ENCODE measurements at places on chromosomes 6 and 20.

- DNase-seq = no peak
Observed at GRCh38 chr20:57198132-57199072, 68.0 kb downstream of the BMP7 start.

- no peak for DNase-seq
Observed at GRCh38 chr6:43095939-43096338, 19.8 kb downstream of the PTK7 start.

GRCh38 chr6:4953440-4953839 lies 50.4 kb downstream of the RPP40 start:
- DNase-seq = no peak

GRCh38 chr6:32117461-32117860 lies 8.3 kb upstream of the TNXB start:
- DNase-seq = no peak

GRCh38 chr20:45095805-45096238 lies 5.1 kb downstream of the KCNS1 start:
- DNase-seq = peak; percentile 54

GRCh38 chr20:24163506-24163905 lies 174.9 kb upstream of the GGTLC1 start:
- DNase-seq = no peak

- DNase-seq = no peak
Observed at GRCh38 chr6:32198345-32198696, 5.9 kb upstream of the GPSM3 start.

- no peak for DNase-seq
Observed at GRCh38 chr6:112634376-112634775, 287.2 kb downstream of the RFPL4B start.

DNA sequence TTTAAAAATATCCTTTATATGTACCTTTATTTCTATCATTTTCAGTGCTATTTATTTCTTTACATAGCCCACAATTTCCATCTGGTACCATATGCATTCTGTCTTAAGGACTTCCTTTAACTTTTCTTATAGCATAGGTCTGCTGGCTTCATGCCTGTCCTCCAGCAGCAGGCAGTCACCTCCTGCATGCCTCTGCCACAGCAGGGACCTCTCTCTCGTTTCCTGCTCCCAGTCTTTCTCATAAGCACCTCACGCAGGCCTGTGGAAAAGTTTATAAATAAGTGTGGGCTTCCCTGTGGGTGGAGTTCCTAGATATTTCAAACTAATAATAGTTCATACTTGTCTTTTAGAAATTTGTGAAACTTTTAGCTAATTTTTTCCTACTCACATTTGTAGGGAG lies 133.9 kb downstream of the KCNQ5 start:
- DNase-seq = no peak

DNA sequence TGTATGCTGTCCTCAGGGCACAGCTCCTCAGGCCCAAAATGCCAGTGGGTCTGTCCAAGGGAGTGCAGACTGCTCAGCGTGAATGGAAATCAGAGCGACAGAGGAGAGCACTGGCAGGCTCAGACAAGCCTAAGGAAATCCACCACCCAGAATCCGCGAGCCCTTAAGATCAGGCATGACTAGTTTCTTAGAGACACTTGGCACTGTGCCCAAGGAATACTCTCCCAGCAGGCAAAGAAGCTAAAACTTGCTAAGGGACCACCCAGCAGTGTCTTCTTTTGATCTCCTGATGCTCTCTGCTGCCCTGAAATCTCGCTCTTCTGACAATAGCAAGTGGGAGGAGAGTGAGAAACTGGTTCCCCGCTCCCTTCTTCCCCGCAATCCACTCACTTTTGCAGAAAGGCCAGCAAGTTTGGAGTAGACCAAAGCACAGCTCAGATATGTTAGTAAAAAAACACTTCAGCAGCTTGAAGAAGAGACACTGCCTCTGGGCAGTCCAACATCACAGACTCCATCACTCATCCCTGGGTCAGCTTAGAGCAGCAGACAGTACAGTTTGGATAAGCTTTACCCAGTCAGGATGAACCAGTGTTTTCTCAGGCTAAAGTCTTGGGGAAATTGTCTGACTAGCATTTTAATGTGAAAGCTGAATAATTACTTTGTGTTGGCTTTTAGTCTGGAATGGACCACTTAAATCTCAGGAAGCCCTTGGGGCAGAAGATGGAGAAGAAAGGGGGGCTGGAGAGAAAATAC lies 32.4 kb downstream of the TRAF3IP2 start:
- no peak for DNase-seq

GRCh38 chr6:37253486-37254007 lies 4.0 kb upstream of the TBC1D22B start:
- no peak for DNase-seq

DNA sequence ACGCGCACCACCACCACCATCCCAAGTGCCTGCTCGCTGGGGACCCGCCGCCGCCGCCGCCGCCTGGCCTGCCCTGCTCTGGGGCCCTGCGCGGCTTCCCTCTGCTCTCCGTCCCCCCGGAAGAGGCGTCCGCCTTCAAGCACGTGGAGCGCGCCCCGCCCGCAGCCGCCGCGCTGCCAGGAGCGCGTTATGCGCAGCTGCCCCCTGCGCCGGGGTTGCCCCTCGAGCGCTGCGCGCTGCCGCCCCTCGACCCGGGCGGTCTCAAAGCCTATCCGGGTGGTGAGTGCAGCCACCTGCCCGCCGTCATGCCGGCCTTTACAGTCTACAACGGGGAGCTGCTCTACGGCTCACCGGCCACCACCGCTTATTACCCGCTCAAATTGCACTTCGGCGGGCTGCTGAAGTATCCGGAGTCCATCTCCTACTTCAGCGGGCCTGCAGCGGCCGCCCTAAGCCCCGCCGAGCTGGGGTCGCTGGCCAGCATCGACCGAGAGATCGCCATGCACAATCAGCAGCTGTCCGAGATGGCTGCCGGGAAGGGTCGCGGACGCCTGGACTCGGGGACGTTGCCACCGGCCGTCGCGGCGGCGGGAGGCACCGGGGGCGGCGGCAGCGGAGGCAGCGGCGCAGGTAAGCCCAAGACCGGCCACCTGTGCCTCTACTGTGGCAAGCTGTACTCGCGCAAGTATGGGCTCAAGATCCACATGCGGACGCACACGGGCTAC lies 7.2 kb downstream of the PRDM13 start:
- no peak for DNase-seq

- DNase-seq = peak; percentile 35
Observed at GRCh38 chr6:18306977-18307376, 42.6 kb upstream of the DEK start.

GRCh38 chr20:8232332-8232731 lies 100.3 kb downstream of the PLCB1 start:
- DNase-seq = no peak

- DNase-seq = no peak
Observed at GRCh38 chr20:45860560-45861220, 3.3 kb downstream of the ZSWIM3 start.

DNA sequence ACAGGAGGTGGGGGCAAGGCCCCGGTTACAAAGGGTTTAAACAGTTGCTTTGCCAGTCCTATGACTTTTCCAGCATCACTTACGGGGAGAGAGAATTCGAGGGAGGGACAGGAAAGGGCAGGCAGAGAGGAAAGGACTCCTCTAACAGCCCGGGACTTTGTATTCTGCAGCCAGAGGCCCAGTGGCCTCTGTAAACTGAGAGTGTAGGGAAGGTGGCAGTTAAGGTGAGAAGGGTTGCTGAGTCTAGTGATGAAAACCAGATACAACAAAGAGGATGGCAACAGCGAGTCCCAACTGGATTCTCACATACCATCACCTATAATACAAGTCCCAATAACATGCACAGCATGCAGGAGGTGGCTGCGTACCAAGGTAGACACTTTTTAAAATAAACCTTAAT lies 13.5 kb downstream of the PLAGL2 start:
- no peak for DNase-seq

DNA sequence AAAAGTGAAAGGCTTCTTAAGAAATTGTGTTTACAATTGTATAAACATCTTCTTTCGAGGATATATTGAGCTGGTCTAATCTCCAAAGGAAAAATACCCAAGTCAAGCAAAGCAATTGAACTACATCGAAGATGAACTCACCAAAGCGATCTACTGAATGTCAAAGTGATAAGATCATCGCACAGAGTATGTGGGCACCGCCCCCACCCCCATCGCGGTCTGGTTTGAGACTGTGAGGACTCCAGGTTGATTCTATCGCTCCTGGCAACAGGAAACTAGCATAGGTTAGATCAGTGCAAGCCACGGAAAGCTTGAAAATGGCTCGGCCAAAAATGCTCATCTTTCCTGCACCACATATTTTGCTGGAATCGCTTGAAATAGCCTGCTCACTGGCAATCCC lies 133.2 kb upstream of the RPS6KA2 start:
- no peak for DNase-seq
